Colonic mucosa (tissue), 4 donors: ENCODE measurements at places on chromosomes 3 and 15. TPM values are rescaled to one million over a fixed set of nuclear protein-coding genes. Genes with fewer than 3 reads are reported as not detected.

The LIPH gene
- total RNA-seq = 58.3 TPM

The POTEB gene
- not detected for total RNA-seq

GRCh38 chr3:193052354-193053045, 134.8 kb upstream of the MB21D2 start:
- DNase-seq = no peak

GRCh38 chr15:70514251-70514650, 249.1 kb downstream of the UACA start:
- DNase-seq = no peak

DNA sequence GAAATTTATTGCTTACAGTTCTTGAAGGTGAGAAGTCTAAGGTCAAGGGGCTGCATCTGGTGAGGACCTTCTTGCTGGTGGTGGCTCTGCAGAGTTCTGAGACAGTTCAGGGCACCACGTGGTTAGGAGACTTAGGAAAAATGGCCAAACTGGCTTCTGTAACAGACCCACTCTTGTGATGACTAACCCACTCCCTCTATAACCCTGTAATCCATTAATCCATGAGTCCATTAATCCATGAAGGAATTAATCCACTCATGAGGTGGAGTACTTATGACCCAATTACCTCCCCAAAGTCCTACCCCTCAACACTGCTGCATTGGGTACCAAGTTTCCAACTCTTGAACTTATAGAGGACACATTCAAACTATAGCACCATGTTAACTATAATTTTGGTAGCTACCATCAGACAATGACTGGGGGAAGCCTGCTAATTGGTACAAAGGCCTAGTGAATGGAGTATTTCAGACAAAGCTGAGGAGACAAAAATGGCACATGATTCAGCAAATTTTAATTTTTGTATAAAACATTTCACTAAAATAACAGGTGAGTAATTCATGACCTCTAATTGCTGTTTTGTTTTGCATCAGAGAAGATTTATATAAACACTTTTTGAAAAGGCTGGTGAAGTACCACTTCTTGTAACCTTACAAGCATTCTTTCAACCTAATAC, 374.1 kb upstream of the TBL1XR1 start:
- no peak for DNase-seq
